ENCODE measurements at places on chromosomes 16 and 17.

DNA sequence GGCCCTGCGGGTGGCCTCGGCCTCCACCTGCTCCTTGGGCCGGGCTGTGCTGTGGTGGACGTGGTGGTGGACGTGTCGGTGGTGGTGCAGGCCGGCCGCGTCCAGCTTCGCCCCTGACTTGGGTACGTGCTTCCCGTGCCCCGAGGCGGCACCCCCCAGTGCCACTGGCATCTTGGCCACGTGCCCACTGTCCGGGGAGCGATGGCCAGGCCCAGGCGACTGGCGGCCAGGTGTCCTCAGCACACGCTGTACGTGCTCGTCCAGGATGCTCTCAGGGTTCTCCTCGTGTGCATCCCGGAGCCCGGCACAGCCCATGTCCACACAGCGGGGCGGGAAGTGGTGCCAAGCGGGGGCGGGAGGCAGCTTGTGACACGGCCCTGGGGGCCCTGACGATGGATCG is 14.9 kb downstream of the PDIA2 start:
- peaks cover 49% of the 10 kb centered on the region for H3K36me3 ChIP-seq
- H3K4me1 ChIP-seq, result no peaks in the 10 kb centered on the region
- DNase-seq, result no peak
- no peak overlapping the region for H3K27ac ChIP-seq

DNA sequence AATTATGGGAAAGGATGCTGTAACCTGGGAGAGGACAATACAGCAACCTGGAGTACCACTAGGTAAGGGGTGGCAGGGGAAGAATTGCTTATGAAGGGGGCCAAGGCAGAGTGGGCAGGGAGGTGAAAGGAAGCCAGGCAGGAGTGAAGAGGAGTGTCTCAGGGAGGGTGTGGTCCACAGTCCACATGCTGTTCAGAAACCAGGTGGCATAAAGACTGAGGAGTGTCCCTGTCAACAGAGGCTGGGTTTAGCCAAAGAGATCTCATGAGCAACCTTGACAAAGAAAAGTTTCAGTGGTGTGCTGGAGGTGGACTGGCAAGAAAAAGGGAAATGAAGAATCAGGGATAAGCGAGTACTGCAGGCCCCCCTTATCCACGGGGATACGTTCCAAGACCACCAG is 88.4 kb downstream of the SPACA3 start:
- no peak overlapping the region for H3K4me3 ChIP-seq
- no peaks in the 10 kb centered on the region for H3K27me3 ChIP-seq
- H3K27ac ChIP-seq, result no peak overlapping the region

GRCh38 chr17:4179071-4179470 is 36.1 kb downstream of the CYB5D2 start:
- peaks cover 66% of the 10 kb centered on the region for H3K36me3 ChIP-seq
- H3K4me1 ChIP-seq, result peaks cover 39% of the 10 kb centered on the region
- no peaks in the 10 kb centered on the region for H3K27me3 ChIP-seq

- H3K4me3 ChIP-seq, result no peak overlapping the region
- no peaks in the 10 kb centered on the region for H3K36me3 ChIP-seq
- H3K4me1 ChIP-seq, result no peaks in the 10 kb centered on the region
- no peak for DNase-seq
Observed at GRCh38 chr16:66510711-66511601, 39.0 kb downstream of the TK2 start.

DNA sequence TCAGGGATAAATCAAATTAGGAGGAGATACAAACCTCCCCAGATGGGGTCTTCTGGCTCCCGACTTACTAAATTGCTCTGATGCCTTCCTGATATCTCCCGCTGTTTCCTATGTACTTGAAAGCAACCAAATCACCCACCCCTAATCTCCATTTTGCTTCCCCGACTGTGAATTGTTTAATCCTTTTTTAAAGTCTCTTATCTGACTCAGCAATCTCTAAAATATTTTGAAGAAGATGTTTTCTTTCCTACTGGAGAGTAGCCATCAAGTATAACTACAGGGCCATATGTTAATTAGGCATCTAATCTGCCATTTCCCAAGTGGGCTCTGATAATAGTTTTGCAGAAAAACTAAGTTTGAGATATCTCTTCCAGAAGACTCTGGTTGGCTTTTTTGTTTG is 365.2 kb upstream of the MAF start:
- H3K4me3 ChIP-seq, result no peak overlapping the region
- no peaks in the 10 kb centered on the region for H3K36me3 ChIP-seq
- H3K4me1 ChIP-seq, result no peaks in the 10 kb centered on the region
- no peak overlapping the region for H3K27ac ChIP-seq
- DNase-seq, result no peak

GRCh38 chr16:55437625-55438024 is 41.4 kb upstream of the MMP2 start:
- no peak for DNase-seq
- H3K27me3 ChIP-seq, result no peaks in the 10 kb centered on the region
- H3K36me3 ChIP-seq, result no peaks in the 10 kb centered on the region
- no peak overlapping the region for H3K27ac ChIP-seq
- no peaks in the 10 kb centered on the region for H3K4me1 ChIP-seq

- no peaks in the 10 kb centered on the region for H3K36me3 ChIP-seq
- no peaks in the 10 kb centered on the region for H3K27me3 ChIP-seq
- H3K4me1 ChIP-seq, result no peaks in the 10 kb centered on the region
- no peak overlapping the region for H3K27ac ChIP-seq
- no peak overlapping the region for H3K4me3 ChIP-seq
Observed at GRCh38 chr17:28509789-28510188, 3.6 kb downstream of the FOXN1 start.

DNA sequence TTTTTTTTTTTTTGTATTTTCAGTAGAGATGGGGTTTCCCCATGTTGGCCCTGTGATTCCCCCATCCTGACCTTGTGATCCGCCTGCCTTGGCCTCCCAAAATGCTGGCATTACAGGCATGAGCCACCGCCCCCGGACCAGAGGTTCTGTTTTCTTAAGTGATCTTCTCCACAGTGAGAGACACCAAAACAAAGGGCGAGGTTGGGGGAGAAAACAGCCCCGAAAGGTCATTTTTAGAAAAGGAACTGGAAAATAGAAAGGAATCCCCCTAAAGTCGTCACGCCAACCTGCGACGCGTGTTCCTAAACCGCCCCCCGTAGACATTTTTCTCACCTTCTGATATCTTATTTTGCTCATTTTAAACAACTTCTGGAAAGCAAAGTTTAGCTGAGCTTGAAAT is 6.1 kb upstream of the AXIN2 start:
- no peak for DNase-seq
- no peak overlapping the region for H3K27ac ChIP-seq
- no peaks in the 10 kb centered on the region for H3K36me3 ChIP-seq
- H3K4me3 ChIP-seq, result no peak overlapping the region
- peaks cover 8% of the 10 kb centered on the region for H3K27me3 ChIP-seq

- peaks cover 17% of the 10 kb centered on the region for H3K27me3 ChIP-seq
- no peaks in the 10 kb centered on the region for H3K36me3 ChIP-seq
- H3K4me1 ChIP-seq, result no peaks in the 10 kb centered on the region
- no peak overlapping the region for H3K4me3 ChIP-seq
Observed at GRCh38 chr16:88897696-88898425, 31.4 kb upstream of the PABPN1L start.

GRCh38 chr16:11556214-11556819 is 30.4 kb downstream of the LITAF start:
- H3K4me1 ChIP-seq, result peaks cover 24% of the 10 kb centered on the region
- H3K27ac ChIP-seq, result peak overlapping the region; percentile 95
- no peaks in the 10 kb centered on the region for H3K27me3 ChIP-seq
- H3K4me3 ChIP-seq, result no peak overlapping the region
- DNase-seq, result no peak
- peaks cover 18% of the 10 kb centered on the region for H3K36me3 ChIP-seq

All from T-cell (primary cell).